ENCODE measurements at places on chromosomes 5 and 9.

DNA sequence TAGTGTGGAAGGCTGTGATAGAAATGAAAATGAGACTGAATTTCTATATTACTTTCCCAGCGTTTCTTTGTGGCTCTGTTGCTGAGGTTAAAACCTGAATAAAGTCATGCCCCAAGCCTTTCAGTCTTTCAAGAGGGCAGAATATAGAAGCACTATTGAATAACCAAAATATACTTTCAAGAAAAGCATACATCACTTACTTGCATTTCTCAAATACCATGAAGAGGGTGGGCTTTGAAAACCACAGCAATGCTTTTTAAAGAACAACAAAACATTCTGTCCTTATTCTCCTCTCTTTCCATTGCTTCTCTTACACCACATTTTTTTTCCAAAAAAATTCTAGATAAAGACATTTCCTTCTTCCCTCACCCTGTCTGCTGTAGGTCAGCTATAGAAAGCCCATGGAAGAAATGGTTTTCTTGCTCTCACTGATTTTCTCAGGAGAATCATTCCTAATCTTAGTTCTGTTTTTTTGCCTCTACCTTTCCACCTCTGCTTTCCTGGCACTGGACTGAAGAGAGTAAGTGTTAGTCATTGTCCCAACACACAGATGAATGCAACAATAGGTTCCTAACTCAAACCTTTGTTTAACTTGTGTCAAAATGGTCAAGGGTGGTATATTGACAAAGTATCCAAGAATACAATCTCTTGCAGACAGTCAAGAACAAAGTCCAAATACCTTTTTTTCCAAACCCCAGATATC is 51.6 kb downstream of the NUDT12 start:
- DNase-seq = no peak

GRCh38 chr5:132876020-132876759 is 2.7 kb downstream of the LEAP2 start:
- no peak for DNase-seq

DNA sequence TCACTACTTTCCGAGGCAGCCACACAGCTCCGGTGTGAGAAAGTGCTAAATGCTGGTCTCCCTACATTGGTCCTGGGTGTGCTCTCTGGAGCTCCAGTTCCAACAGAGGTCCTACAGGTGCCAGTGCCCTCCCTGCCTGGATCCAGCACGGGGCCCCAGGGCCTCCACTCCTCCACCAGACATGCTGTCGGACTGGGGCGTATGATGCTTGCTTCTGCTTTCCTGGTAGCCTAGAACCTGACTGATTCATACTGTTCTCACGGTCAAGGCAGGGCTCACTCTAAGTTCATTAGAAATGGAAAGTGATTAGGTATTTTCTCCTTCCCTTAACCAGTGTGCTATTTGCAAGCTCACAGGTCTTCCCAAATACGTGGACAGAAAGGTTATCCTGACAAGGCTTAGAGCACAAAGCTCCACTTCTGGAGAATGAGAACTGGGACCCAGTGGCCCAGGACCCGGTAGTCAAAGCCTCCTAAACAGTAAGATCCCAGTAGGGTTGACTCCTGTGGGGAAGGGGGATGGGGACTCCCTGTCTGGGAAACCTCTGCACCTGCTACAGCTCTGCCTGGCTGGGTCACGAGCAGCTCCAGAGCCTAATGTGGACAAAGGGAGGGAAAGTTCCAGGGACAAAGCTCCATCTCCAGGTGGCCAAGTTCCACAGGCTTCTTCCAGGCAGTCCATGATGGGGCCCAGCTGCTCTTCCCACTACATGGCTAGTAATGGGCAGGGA is 98.1 kb downstream of the PAX5 start:
- DNase-seq = no peak

- no peak for DNase-seq
Measured at GRCh38 chr5:83503662-83504061, 32.1 kb downstream of the VCAN start.

- no peak for DNase-seq
Measured at GRCh38 chr9:126607086-126607485, 6.6 kb upstream of the LMX1B start.

- DNase-seq = no peak
Measured at GRCh38 chr5:78527054-78527859, 121.3 kb downstream of the LHFPL2 start.

- DNase-seq = no peak
Measured at GRCh38 chr9:76298521-76299144, 95.6 kb downstream of the RFK start.

DNA sequence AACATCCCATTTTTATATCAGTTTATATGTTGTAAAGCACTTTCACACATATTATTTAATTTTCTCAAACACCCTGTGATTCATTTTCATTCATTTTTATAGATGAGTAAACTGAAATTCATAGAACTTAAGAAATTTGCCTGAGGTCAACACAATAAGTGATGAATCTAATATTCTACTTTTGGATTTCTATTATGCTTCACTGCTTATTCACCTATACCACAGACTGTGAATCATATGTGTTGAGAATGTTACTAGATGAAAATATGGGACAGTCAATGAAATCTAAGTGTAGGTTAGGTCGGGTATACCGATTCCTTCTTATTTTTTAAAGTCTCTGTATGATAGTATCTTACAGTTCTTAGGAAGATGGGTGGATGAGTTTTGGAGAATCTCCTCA is 24.8 kb downstream of the CDC37L1 start:
- no peak for DNase-seq
